Sciatic nerve (tissue), 2 donors: ENCODE measurements at places on chromosomes 13 and 19. TPM values are rescaled to one million over a fixed set of nuclear protein-coding genes. Genes with fewer than 3 reads are reported as not detected.

The CCDC159 gene
- total RNA-seq = 42.7 TPM

The FOXA3 gene
- not detected for total RNA-seq

The CACNA1A gene
- total RNA-seq = 37.4 TPM

DNA sequence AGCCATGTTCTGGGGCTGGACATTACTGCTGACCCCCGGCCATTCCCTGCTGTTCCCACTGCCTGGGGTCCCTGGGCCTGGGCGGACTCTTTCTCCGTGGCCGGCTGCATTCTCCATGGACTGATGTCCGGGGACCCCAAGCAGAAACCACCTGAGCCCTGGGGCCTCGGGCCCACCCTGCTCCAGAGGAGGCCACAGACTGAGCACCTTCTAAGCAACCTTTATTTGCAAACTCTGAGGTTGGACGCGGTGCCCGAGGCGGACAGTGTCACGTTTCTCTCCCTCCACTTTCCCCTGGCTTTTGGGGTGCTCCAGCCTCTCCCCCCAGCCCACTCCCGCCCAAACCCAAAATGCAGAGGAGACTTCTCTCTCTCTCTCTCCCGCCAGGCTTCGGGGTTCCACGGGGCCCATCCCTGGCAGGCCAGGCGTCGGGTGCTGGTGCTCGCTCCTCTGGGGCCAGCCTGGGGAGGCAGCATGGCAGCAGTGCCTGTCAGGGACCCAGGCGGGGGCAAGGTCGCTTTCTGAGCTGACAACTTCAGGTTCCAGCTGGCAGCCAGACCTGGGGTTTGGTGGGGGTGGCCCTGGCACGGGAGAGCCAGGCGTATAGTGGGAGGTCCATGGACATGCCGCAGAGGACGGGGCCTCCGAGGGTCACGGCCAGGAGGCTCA, 2.3 kb upstream of the C19orf25 start:
- peak; percentile 56 for DNase-seq

DNA sequence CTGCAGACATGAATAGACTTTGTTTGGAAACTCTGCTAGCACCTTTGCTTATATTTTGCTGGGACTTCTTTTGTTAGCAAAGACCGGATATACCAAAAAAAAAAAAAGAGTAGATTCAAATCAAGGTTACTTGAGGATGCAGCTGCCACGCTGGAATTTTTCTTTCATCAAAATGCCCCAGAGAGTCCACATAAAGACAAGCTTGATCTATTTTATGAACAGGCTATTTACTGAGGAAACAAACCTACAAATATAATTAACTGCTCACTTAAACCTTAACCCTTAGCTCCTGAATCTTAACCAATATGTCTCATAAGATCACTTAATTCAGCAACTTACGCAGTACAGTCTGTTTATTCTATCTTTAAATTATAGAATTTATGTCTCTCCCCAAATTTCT, 27.1 kb upstream of the DOCK9 start:
- DNase-seq = no peak

DNA sequence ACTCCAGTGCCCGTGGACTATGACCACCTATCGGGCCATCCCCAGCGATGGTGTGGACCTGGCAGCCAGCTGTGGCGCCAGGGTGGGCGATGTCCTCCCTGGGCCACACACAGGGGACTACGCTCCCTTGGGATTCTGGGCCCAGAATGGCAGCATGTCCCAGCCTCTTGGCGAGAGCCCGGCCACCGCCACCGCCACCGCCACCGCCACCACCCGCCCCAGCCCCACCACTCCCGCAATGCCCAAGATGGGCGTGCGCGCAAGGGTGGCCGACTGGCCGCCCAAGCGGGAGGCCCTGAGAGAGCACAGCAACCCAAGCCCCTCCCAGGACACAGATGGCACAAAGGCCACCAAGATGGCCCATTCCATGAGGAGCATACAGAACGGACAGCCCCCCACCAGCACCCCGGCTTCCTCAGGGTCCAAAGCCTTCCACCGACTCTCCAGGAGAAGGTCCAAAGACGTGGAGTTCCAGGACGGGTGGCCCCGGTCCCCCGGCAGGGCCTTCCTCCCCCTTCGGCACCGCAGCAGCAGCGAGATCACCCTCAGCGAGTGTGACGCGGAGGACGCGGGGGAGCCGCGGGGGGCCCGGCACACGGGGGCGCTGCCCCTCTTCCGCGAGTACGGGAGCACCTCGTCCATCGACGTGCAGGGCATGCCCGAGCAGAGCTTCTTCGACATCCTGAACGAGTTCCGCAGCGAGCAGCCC, 142.3 kb downstream of the DPF1 start:
- no peak for DNase-seq
